ENCODE measurements at places on chromosomes 4 and X.

DNA sequence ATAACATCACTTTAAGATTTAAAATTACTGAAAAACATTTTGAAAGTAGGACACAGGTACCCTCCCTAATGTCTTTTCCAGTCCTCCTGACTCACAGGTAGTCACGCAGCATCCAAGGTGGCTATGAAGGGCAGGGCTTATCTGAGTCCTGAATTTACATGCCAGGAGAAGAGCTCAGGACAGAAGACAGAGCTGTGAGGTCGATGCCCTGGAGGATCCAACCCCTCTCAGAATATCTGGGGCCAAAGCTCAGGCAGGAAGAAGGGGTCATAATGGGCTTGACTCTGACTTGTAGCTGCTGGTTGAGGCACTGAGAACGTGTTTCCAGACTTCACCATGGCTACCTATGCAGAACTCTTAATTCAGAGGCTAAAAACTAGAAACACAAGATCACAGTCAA lies 177.5 kb downstream of the AASDH start:
- DNase-seq = no peak

DNA sequence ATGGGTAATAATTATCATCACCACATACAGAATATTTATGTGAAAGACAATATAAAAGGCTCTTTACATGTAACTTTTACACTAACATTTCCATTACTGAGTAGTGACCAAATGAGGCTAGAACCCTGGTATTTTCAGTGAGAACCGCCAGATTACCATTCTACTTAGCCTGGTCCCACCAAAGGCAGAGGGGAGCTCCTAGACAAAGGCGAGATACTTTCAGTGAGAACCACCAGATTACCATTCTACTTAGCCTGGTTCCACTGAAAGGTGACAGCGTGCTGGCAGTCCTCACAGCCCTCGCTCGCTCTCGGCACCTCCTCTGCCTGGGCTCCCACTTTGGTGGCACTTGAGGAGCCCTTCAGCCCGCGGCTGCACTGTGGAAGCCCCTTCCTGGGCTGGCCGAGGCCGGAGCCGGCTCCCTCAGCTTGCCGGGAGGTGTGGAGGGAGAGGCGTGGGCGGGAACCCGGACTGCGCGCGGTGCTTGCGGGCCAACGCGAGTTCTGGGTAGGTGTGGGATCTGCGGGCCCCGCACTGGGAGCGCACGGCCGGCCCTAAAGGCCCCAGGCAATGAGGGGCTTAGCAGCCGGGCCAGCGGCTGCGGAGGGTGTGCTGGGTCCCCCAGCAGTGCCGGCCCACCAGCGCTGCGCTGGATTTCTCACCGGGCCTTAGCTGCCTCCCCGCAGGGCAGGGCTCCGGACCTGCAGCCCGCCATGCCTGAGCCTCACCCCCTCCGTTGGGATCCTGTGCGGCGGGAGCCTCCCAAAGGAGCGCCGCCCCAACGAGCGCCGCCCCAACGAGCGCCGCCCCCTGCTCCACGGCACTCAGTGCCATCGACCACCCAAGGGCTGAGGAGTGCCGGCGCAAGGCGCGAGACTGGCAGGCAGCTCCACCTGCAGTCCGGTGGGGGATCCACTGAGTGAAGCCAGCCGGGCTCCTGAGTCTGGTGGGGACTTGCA lies 1276.1 kb downstream of the PCDH7 start:
- DNase-seq = no peak

GRCh38 chr4:63904201-63904600 lies 505.0 kb downstream of the TECRL start:
- no peak for DNase-seq

DNA sequence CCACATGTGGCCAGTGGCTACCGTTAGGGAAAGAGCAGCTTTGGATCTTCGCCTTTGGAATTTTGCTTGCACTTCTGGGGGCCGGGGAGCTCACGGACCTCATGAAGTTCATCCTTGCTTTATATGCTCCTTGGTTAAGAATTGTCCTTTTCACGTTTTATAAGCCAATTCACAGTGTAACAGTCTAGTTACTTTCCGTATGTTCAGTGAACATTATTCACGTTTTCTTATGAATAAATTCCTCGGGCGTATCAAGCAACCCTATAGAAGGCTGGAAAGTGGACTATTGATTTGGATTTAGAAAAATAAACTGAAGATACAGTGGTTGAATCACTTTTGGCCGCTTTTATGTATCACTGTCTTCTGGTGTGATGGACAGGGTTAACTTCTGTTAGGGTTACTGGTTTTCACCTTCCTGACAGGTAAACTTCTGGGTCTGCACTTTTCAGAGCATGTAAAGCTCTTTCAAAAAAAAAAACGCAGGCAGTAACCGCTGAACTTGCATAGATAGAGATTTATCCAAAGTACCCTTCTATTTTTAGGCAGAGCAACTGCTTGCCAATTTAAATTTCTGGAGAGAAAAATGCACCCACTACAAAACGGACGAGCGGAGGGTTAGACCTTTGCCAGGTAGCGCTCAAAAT lies 569 bp upstream of the PDLIM5 start:
- DNase-seq = no peak

- no peak for DNase-seq
Measured at GRCh38 chrX:111585337-111585736, 73.9 kb downstream of the SERTM2 start.

DNA sequence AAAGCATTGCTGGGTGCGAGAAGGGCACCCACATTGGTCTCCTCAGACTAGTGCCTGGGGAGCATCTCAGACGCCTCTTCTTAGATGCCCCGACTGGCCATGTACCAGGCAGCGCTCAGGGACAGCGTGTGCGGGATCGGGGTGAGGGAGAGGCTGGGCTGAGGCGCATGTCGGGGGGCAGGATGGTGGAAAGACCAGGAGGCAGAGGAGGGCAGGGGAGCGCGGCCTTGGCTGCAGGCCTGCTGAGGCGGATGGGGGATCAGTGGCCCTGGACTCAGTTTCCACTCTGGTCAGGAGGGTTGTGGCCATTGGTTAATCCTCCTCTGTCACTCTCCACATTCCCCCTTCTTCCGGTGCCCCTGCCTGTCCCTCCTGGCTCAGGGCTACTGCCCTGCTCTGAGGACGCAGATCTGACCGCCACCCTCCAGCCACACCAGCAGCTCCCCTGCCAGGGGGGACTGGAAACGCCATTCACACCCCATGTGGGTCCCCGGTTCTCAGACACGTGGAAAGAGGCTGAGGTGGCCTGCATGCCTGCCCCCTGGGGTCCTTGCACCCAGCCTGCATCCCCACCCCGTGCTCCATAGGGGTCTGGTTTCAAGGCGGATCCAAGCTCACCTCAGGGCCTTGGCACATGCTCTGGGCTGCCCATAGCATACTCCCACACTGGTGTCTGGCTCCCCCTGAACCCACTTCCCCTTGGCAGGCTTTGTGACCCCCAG lies 105.9 kb downstream of the CPZ start:
- no peak for DNase-seq

DNA sequence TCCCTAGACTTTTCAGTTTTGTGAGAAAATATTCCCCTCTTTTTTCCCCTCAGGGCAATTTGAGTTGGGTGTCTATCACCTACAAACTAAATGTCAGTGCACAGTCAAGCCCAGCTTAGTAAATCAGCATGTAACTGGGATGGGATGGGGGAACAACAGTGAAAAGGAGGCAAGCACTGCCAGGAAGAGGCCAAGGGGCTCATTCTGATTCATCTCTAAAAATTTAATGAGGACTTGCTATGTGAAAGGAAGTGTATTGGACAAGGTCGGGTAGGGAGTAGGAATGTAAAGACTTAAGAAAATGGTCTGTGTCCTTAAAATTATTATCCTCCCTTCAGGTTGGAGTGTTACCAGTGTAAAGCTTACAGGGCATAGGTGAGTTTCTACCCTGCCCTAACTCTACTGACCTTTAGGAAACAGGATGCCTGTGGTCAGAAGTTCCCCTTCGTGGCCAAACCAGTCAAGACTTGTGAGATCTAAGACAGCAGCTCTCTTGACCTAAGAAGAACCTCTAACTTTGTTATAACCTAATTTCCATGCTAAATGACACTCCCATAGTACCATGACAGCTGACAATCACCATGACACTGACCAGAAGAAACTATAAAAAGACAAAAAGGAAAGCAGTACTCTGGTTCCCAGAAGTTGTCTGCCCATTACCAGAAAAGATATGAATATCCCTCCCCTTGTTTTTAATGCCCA lies 194.4 kb upstream of the LDB2 start:
- no peak for DNase-seq

DNA sequence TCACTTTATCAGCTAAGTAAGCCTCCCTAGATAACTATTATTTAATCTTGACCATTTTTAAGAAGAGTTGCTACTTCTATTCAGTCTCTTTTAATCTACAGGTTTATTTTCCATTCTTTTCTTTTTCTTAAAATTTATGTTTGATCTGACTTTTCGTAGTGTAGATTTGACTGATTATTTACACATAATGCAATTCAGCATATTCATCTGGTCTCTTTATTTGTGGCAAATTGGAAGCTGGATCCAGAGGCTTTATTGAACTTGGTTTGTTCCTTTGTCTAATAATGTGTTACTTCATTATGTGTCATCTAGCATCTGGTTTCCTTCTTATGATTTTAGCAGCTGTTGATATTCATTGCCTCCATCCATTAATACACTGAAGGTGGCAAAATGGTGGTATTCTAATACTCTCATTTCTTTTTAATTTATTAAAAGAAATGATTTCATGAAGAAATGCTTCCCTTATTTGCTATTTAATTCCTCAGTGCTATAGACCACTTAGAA lies 113.0 kb downstream of the FBXW7 start:
- no peak for DNase-seq

DNA sequence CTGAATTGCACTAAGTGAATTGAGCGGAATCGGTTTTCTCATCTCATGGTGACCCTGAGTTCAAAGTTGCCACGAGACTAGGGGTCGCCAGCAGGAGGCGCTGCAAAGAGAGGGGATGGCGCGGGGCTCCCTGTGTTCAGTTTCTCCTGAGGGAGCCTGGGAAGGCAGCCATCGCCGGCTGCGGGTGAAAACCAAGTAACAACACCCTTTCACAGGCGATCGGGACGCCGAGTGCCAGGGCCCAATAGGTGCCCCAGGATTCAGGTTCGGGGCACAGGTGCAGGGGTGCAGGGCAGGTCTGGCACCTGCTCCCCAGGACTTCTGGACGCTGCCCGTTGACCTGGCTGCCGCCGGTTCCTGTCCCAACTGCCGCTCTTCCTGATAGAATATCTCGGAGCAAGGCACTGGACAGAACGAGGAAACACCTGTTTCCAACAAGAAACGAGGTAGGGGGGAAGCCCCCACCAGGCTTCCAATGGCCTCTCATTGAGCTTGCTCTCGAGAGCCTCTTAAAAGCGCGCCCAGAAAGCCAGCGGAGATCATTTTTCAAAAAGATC lies 1.1 kb upstream of the FGF16 start:
- DNase-seq = no peak

DNA sequence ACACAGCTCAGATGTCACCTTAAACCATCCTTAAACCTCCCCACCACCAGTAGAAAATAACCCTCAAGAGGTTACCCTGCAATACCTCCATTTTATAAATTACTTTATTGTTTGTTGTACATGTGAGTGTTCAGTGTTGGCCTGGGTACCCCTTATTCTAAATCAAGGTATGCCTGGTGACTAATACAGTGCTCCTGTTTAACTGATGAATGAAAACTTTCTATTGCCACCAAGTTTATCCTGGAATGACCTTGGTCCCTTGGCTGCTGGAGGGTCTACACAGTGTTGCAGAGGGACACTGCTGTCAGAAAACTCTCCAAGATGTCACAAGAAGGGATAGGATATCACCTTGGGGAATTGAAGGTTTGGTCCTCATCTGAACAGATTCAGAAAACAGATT lies 7.3 kb upstream of the TXLNG start:
- no peak for DNase-seq

DNA sequence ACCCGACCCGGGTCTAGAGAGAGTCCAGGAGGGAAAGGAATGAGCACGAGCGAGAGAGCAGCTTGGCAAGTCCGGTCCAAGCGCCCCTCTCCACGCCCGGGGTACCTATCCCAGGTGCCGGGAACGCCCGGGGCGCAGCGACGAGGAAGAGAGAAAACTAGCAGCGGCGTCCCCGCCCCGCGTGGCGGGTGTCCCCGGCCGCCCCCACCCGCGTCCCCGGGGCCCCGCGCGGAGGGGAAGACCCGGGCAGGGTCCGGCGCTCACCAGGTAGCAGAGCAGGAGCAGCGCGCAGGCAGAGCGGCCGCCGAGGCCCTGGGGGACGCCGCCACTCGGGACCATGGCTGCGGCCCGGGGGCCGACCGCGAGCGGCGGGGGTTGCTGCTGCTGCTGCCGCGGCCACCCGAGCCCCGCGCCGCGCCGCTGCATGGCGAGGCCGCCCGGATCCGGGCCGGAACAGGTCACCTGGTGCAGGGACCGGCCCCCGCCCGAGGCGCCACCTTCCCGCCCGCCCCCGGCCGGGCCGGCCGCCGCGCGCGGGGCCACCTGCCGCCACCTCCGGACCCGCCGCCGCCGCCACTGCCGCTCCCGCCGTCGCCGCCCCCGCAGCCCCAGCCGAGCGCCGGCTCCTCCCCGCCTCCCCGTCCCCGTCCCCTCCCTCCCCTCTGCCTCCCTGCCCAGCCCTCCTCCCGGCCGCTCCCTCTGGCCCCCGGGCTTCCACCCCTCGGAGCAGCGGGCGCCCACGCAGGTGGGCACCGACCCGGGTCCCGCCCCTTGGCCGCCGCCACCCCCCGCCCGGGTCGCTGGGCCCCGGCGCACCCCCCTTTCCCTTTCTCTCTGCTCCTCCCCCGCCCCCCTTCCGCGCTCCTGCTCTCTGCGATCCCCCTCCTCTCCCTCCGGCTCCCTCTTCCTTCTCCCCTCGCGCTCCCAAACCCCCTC lies at the start of gene SEL1L3:
Gene SEL1L3 (minus strand): TSS at position 578 of the 936 bp plus-strand sequence. CDS start 152 bp downstream, at position 426.
- DNase-seq = peak; percentile 23

- DNase-seq = no peak
Measured at GRCh38 chr4:25223802-25224375, 9.9 kb upstream of the PI4K2B start.

DNA sequence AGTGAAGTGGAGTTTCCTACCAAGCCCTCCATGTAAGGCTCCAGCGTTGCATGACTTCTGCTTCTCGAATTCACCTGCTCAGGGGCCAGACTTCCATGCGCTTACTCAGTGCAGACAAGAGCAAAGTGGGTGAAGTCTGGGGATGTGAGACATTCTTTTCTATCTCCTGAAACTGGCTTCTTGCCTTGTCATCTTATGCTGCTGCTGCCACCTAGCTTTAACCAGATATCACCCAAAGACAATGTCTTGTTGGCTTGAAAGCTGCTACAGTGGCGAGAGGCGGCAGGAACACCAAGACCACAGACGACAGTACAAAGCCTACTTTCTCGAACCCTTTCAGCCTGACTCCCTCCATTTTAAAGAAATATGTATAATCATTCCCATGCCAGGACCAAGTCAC lies 103.6 kb upstream of the ADGRG2 start:
- no peak for DNase-seq

DNA sequence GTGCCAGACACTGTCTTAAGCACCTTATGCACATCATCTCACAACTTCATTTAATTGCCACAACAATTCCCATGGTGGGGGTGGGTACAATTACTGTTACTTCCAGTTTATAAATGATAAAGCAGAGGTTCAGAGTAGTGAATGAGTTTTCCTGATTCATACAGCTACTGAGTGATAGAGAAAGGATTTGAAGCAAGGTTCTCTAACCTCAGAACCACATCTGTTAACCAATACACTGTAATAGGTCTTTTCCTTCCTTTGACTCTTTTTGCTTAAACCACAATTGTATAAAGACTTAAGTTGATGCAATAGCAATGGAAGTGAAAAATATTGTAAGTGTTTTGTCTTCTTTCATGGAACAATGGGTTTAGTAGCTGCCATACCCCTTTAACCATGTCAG lies 43.5 kb upstream of the PAK3 start:
- DNase-seq = no peak
